ENCODE measurements at places on chromosomes 11 and 22.

- DNase-seq: no peak
Observed at GRCh38 chr11:3077189-3077836, 20.1 kb upstream of the CARS1 start.

DNA sequence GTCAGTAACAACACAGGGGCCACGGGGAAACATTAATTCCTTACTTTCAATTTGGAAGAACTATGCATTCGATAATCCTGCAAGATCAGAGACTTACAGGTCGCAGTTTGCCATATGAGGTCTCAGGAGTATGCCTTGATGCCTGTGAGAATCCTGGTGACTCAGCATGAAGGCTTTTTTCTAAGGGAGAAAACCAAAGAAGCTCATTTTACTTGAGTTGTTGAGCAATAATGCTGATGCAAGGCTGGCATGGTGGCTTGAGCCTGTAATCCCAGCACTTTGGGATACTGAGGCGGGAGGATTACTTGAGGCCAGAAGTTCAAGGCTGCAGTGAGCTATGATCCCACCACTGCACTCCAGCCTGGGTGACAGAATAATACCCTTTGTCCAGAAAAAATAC is 26.6 kb downstream of the ATG16L2 start:
- no peak for DNase-seq

DNA sequence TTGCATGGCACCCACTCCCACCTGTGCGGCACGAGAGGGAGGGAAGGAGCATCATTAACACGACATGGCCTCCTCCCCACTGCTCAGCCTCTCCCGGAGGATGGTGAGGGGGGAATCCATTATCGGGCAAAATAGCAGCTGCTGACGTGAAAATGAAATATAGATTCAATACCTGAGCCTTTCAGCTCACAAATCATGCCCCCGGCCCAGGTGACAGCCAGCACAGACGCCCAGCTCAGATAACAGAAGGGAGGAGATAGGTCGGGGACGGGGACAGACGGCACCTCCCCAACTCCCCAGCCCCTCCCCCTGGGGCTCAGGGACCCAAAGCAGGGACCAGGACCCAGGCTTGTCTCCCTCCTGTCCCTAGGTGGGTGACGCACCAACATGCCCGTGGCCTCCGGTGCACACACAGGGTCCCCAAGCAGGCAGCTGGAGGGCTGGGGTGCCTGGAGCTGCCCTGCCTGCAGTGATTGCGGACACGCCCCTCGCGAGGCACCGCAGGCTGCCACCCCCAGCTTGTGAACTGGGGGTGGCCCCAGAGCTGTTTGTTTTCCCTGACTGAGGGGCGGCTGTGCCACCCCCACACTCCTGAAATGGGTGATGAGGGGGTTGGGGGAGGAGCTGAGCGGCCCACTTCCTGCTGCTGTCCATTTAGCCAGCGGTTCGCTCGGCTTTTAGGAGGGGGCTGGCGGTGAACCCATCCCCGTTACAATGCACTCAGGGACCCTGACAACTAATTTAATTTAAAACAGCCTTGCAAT is 31.7 kb downstream of the FLRT1 start:
- no peak for DNase-seq

DNA sequence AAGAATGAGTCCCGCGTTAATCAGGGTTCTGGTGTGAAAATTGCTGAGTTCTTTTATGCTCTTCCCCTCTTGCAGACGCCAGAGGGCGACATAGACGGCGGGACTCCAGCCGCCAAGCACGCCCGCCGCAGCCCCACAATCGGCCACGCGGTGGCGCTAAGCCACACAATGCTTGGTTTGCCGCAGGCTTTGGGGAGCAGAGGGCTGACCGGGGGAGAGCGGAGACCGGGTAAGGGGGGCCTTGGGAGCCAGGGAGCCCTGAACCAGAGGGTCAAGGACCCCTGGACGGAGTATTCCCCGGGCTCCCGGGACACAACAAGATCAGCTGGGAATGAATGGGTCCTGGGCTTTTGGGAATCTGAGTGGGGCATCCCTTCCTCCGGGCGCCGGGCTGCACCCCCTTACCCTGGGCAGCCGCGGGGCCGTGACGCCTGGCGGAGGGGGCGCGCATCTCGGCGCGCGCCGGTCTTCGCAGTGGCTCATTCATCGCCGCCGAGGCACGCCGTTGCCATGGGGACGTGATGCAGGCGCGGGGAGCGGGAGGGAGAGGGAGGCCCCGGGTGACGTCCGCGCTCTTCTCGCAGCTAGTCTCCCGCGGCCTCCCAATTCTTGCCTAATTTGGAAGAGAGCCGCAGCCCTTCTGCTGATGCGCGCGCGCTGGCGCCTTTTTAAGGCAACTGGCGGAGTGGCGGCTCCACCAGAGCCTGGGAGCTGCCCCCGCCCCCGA is 12.2 kb upstream of the NPAS4 start:
- DNase-seq: peak; percentile 93

DNA sequence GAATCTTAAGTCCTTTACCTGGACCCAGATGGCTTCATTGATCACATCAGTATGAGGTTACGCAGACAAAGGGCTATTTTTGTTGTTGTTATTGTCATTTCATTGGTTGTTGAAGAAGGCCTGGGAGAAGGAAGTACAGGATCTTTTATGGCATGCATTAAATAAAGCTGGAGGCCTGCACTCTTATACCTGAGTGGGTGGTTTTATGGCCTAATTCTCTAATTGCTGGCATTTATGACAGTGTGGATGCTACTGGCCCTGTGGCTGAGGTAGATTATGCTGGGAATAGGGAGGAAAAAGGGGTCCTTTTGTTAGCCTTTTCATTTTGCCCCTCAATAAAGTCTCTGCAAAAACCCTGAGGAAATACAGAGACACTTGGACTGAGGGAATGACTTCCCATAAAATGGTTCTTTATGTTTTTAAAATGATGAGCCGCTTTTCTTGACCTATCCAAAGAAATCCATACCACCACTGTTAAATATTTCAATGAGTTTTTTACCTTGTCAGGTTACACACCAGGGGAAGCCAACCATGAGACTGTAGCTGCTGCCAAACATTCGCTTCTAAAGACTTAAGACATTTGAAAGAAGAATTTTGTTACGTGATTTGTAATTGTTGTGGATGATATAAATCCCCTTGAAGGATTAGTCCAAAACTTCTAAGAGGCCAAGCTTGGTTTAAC is 6.8 kb downstream of the KMT2A start:
- DNase-seq: no peak

GRCh38 chr22:17106785-17107546 is 14.2 kb downstream of the TMEM121B start:
- no peak for DNase-seq

GRCh38 chr11:125588505-125588904 is 4.1 kb upstream of the STT3A start:
- DNase-seq: no peak

DNA sequence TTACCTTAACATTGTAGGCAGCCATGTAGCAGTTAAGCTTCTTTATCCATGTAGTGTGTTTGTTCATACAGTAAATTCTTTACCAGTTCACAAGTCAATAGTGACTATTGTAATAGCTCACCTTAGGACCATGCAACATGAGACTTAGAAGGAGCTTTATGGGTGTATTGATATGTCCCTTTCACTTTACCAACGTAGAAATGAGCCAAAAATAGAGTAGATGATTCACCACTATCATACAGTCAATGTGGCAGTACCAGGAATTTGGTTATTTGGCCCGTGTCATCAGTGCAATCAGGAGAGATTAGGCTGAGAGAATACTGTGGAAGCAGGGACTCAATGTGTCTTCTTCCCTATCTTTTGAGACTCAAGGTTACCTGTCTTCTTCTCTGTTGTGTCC is 4.7 kb downstream of the ZDHHC13 start:
- no peak for DNase-seq

- DNase-seq: no peak
Observed at GRCh38 chr11:113048820-113049768, 87.9 kb downstream of the NCAM1 start.

DNA sequence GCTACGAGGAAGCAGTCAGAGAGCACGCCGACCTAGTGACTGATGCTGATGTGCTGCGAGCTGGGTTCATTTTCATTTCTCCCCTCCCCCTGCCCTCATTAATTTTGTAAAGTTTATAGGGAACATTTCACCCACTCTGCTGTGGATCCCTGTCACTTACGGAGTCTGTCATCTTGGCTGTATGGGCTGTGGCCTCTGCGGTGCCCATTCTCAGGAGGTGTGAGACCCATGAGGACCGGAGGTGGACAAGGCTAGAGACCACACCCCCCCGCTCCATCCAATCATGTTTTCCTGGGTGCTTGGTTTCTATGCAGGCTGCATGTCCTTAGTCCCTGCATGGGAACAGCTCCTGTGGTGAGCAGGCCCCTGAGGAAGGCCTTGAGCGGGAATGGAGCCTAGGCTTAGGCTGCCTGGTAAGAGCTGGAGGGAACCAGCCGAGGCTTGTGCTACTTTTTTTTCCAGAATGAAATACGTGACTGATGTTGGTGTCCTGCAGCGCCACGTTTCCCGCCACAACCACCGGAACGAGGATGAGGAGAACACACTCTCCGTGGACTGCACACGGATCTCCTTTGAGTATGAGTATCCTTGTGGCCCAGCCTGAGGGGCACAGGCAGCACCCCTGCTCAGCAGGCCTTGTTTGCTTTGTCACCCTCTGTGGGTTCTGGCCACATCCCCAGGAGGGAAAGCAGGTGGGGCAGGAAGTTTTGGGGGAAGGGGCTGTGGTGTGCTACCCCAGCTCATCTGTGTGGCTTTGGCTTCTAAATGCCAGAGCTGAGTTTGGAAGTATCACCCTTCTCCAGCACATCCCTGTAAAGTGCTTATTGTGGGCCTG is 19.1 kb downstream of the CLDN5 start:
- no peak for DNase-seq

DNA sequence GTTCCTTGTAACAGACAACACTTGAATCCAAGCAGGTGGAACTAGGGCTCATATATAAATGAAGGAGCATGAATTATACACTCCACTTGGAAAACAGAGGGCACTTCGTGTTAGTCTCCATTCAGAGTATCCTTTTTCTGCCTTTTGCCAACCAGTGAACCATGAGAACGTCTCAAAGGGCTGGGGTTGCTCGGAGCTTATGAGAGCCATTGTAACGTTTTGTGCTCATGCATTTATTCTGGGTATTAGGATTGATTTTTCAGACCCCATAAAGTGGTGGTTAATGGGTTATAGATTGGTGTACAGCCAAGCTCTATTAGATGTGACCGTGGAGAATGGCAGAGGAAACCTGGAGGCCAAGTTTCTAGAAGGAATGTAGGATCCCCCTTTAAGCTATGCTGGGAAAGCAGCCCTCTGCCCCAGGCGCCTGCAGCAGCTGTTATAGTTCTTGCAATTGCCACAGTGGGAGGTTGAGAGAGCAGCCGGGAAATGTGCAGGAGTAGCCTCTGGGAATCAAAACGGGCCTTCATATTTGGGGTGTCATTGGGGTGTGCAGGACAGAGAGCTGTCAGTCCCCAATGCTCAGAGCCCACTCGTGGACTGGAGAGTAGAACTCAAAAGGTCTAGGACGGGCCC is 54.6 kb upstream of the ASPHD2 start:
- no peak for DNase-seq

DNA sequence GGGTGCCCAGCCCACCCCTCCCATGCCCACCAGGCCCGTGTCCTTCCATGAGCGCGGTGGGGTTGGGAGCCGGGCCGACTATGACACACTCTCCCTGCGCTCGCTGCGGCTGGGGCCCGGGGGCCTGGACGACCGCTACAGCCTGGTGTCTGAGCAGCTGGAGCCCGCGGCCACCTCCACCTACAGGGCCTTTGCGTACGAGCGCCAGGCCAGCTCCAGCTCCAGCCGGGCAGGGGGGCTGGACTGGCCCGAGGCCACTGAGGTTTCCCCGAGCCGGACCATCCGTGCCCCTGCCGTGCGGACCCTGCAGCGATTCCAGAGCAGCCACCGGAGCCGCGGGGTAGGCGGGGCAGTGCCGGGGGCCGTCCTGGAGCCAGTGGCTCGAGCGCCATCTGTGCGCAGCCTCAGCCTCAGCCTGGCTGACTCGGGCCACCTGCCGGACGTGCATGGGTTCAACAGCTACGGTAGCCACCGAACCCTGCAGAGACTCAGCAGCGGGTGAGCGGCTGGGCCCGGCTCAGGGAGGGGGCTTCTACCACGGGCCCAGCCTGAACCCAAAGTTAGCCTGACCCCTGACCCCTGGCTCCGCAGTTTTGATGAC is 3.0 kb downstream of the PKP3 start:
- peak; percentile 48 for DNase-seq

DNA sequence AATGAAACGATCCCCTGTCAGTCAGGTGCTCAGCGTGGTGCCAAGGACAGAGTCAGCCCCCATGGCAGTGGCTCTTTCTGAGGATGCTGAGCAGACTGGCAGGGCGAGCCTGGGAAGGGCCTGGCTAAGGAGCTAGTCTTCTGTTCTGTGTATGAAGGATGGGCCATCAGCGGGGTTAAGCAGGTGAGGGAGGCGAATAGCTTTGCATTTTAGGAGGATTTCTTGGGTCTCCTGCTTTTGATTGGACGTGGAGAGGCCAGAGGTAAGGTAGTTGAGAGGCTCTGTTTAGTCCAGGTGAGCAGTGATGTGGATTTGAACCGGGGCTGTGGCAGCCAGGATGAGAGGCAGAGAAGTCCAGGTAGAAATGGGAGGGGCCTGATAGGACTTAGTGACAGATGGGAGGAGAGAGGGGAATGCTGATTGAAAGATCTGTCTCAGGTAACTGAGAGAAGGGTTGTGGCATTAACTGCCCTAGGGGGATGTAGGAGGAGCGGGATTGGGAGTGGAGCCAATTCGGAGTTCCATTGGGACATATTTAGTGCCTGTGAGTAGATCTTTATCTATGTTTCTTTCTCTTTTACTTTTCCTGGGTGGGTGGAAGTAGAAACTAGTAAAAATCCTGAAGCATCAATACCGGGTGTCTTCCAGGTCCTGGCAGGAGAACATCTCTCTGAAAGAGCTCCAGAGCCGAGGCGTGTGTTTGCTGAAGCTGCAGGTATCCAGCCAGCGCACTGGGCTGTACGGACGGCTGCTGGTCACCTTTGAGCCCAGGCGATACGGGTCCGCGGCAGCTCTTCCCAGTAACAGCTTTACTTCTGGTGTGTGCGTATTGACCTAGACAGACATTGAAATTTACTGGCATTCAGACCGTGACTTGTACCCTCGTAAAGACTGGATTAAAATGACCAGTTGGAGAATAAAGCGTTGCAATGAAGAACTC is 2.0 kb downstream of the IGHMBP2 start:
- peak; percentile 19 for DNase-seq

GRCh38 chr22:27714068-27714467 is 87.5 kb downstream of the MN1 start:
- no peak for DNase-seq

GRCh38 chr22:37994982-37995381 is 10.6 kb upstream of the SOX10 start:
- no peak for DNase-seq
